ENCODE measurements at places on chromosomes 3 and 15.

DNA sequence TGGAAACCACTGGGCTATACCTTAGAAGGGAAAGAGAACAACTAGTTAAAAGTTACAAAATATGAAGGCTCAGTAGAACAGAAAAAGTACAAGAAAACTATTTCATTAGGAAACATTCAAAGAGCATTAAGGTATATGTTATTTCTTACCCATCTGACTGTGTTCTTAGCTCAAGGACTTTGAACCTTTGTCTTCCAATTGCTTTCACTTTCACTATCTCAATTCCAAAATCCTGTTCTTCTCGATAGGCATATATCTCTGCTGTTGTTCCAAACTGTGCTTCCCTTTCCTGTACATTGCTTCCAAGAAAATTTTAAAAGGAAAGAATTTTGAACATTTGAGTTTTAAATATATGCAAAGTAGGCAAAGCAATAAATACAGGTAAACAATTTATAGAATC lies 6.9 kb downstream of the CRBN start:
- DNase-seq = no peak

DNA sequence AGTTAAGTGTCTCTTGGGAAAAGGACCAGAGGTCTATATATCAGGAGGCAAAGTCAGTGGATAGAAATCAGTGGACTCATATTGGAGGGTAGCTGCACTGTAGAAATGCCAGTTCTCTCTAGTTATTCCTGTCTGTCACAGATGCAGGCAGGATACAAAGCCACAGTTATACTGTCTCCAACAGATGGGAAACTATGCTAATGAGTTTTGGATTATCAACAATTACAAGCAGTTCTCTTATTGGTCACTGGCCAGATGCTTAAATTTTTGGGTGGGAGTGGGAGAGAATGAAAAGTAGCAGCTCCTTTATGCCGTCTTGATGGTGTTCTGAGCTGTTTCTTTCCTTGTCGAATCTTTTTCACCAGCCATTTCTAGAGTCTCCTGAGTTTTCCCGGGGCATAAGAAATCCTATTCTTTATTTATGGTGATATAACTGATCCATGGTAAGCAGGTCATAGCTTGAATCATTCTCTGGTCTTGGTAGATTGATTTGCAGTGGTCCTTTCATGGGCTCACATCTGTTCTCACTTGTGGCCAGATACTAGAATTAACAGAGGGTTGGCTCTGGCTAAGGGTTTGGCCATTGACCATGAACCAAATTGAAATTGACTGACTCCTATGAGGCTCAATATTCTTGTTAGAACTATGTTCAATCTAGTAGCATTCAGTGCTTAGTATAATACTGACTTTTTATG lies 44.6 kb upstream of the RBMS3 start:
- no peak for DNase-seq

- no peak for DNase-seq
Observed at GRCh38 chr3:190361791-190362190, 26.2 kb upstream of the CLDN16 start.

GRCh38 chr15:57406062-57406772 lies 29.9 kb downstream of the CGNL1 start:
- no peak for DNase-seq

GRCh38 chr3:41592753-41593510 lies 369.0 kb downstream of the ULK4 start:
- DNase-seq = no peak
